ENCODE measurements at places on chromosomes 5 and 9.
A peak's percentile ranks its signal among the peaks of the same experiment; 100 is the strongest.

DNA sequence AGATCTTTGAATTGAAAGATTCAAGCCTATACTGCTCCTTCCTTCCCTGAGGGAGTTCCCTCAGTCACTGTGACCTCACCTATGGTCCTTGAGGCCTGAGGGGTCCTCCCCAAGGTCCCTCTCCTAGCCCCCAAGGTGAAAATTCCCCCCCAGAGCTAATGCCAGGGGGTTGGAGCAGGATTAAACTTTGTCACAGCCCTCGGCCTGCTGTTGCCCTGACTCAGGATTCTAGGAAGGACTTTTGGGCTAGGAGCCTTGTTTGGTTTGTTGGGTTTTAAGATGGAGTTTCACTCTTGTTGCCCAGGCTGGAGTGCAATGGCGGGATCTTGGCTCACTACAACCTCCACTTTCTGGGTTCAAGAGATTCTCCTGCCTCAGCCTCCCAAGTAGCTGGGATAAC lies 123.2 kb downstream of the C5orf15 start:
- DNase-seq = no peak

- DNase-seq = no peak
These were observed 309.7 kb downstream of the NSG2 start for GRCh38 chr5:174355208-174355612.

GRCh38 chr9:105318729-105319191 lies 74.3 kb downstream of the SLC44A1 start:
- DNase-seq = no peak

- DNase-seq = no peak
These were observed 185.5 kb downstream of the TAF11L14 start for GRCh38 chr5:17819783-17820182.

DNA sequence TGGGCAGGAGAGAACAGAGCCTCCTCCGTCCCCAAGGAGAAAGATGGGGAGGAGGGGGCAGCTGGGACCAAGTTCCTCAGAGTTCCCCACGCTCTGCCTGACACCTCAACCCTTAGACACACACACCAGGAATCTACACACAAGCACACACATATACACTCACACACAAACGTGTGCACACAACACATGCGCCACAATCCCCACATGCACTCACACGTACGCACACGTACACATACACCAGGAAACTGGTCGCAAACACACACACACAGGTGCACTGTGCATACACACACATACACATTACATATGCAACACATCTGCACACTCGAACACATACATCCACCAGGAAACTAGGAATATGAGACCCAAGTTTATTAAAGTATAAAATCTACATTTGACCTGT lies 50.4 kb downstream of the ROR2 start:
- no peak for DNase-seq

- DNase-seq = peak; percentile 44
These were observed 4.8 kb upstream of the PLGRKT start for GRCh38 chr9:5442400-5443011.
